ENCODE measurements at places on chromosomes 7 and 10.

GRCh38 chr10:86191686-86192085, 174.9 kb downstream of the GRID1 start:
- no peak for ATAC-seq

- no peak for ATAC-seq
Observed at GRCh38 chr10:73585327-73585726, 5.8 kb downstream of the USP54 start.

DNA sequence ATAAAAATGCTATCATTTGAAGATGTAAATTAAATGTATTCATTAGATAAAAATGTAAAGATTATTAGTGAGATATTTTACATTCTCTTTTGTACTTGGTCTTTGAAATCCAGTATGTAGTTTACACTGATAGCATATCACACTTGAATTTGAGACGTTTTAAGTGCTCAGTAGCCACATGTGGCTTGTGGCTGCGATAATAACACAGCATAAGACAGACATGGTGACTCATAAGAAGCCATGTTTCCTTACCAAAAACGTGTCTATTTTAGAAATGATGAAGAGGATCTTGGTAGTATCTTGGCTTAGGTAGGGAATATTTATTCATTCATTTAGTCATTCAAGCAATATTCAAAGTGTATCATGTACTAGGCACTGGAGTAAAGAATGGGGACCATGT, 149.3 kb downstream of the POU6F2 start:
- ATAC-seq = no peak

DNA sequence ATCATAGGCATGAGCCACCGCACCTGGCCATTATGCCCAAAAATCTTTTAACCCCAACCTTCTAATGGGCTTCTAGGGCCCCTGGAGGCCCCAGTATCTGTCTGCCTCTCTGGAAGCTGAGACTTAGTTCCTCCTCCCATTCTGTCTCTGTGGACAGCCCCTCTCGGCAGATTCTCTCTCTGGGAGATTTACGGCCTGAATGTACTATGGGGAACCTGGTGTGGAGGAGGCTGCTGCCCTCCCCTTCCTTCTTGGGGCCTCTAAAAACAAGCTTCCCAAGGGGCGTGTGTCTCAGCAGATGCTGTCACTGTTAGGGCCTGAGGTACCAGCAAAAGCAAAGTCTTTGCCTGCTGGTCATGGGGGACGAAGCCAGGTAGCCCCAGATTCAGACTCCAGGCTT, 35.8 kb upstream of the PRKAR1B start:
- no peak for ATAC-seq

DNA sequence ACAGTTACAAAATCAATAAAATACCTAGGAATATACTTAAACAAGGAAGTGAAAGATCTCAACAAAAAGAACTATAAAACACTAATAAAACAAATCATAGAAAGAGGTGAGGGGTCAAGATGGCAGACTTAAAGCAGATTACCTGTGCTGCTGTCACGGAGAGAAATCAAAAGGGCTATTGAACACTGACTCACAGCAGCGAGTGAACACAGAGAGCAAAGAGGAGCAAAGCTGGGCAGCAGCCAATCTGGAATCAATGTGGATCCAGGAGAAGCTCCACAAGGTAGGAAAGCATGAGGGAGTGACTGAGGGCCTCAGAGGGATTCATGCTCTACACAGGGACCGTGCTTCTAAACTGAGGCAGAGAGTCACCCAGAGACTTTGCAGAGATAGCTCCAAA, 562.0 kb upstream of the SEMA3D start:
- ATAC-seq = no peak

Data from stimulated activated memory B cell treated with anti-CD40 and anti-IgM and Interleukin-4, amounts not matched to agents 10 μg/mL and 1 μg/mL and 100 μg/mL, for 72 hours (primary cell).